Cardiac ventricle fibroblast (primary cell): ENCODE measurements at places on chromosomes 11 and 22. TPM values are rescaled to one million over a fixed set of nuclear protein-coding genes. Genes with fewer than 3 reads are reported as not detected.

C11orf58 gene
- total RNA-seq: 102 and 104 TPM in 2 replicates

CFAP300 gene
- total RNA-seq: 9.3 and 13.4 TPM in 2 replicates

ESAM gene
- total RNA-seq: 8.5 and 10.4 TPM in 2 replicates

RCOR2 gene
- total RNA-seq: 0.93 and 1.9 TPM in 2 replicates

GTPBP1 gene
- total RNA-seq: 18.9 and 25.2 TPM in 2 replicates

SELENOH gene
- 99.1 and 104 TPM in 2 replicates for total RNA-seq

LINC01488 gene
- total RNA-seq: not detected in 2 replicates

GSTT2 gene
- not detected in 2 replicates for total RNA-seq

TMEM121B gene
- 0.15 and 0.25 TPM in 2 replicates for total RNA-seq

TRIM49 gene
- total RNA-seq: not detected in 2 replicates

OR52A1 gene
- not detected in 2 replicates for total RNA-seq

SCGB2A2 gene
- total RNA-seq: not detected in 2 replicates

UBQLN3 gene
- total RNA-seq: 0.24 TPM in 1 of 2 replicates, not detected in the other
